ENCODE measurements at places on chromosomes 5 and 9.
A peak's percentile ranks its signal among the peaks of the same experiment; 100 is the strongest.

DNA sequence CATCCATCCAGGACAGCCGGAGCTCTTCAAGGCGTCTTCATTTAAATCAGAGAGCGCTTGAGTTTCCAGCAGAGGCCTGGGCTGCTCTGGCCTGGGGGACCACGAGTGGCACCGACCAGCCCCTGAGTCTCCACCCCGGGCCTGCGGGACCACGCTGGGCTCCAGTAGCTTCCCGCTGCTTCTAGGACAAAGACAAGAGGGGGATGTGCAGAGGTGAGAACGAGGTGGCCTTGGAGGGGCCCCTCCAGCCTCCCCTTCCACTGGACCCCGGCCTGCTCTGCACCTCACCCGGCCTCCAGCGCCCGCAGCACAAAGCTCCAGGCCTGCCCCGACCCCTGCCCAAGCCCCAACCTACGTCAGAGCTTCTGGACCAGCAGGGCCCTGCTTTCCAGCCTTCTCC lies 81.6 kb downstream of the IRX2 start:
- no peak for DNase-seq

DNA sequence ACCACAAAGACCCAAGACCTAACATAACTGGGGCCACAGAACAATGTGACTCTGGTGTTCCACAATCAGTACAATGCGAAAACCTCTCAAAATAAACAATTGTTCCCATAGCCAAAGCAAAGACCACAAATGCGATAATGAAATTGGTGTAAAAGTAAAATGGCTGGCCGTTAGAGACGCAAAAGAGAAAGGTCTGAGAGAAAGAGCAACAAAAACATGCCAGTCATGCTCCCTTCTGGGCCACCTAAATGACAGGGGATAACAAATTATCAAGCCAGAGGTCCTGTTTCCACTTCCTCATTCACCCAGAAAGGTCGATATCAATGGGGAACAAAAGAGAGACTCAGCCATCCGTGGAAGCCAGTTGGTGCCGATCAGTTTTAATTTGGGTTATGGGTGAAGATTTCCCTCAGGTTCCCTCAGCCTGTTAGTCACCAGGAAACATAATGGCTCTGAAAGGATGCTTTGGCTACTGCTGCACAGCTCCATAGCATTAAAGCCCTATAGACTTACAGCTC lies 9.2 kb upstream of the CFAP95 start:
- no peak for DNase-seq

DNA sequence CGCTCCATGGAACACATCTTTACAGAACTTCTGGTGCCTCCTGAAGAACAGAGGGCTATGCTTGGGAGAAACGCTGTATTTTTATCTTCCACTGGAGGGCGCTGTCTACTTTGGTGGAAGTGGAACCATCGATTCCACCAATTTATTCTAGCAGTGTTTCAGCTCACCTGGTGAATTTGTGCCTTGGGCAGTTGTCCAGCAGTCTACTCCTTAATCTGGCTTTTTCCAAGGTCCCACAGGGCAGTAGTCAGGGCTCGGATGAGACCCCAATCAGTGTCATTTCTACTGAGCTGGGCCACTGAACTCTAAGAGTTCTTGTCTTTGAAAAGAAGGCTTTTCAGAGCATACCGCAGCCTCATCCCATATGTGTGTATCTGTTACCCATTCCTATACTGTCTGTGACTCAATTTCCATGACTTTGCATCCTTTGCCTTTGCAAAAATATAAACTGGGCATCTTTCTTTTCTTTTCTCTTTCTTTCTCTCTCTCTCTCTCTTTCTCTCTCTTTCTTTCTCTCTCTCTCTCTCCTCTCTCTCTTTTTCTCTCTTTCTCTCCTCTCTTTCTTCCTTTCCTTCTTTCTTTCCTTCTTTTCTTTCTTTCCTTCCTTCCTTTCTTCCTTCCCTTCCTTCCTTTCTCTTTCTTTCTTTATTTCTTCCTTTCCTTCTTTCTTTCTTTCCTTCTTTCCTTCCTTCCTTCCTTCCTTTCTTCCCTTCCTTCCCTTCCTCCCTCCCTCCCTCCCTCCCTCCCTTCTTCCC lies 138.4 kb upstream of the ZNF618 start:
- no peak for DNase-seq

DNA sequence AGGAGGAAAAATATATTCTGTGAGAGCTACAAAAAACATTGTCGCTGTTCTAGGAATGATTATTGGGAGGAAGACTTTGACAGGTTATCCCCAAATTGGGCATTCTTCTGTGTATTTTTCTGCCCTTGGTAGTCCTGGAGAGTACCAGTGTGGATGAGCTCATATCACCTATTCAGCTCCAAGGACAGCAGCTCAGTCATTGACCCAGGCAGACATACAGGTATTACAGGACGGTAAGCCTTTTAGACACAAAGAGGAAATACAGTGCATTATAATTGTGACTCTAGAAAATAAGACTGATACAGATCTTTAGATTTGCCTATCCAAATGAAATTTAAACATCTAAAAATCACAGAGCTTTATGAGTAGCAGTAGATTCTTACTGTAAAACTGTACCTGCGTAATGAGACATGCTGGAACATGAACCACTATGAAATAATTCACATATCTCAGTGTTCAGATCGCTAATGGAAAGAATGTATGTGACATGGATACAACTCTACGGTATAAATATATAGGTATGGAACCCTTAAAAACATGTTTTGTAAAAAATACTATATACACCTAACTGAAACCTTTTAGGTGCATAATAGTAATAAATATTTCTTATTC lies 56.0 kb downstream of the PLK2 start:
- no peak for DNase-seq

- no peak for DNase-seq
Measured at GRCh38 chr9:109064963-109065702, 51.8 kb upstream of the CTNNAL1 start.

DNA sequence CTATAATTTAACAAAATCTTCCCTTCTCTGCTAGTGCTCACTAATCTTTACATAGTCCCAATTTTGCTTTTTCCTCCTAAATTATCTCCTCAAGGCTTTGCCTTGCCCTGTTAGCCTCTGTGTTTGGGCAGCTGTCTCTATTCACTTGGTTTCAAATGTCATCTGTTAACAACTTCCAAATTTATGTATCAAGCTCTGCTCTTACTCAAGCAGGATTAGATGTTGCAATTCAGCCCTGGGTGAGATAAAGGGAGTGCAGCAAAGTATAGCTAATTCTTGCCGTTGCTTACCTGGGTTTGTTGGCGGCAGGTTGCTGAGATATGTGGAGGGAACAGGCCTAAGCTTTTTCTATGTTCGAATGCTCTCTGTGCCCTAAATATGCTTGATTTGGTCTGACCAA lies 483.8 kb downstream of the DMAC1 start:
- DNase-seq = no peak

- DNase-seq = no peak
Measured at GRCh38 chr9:100466171-100466828, 6.6 kb upstream of the TMEFF1 start.

DNA sequence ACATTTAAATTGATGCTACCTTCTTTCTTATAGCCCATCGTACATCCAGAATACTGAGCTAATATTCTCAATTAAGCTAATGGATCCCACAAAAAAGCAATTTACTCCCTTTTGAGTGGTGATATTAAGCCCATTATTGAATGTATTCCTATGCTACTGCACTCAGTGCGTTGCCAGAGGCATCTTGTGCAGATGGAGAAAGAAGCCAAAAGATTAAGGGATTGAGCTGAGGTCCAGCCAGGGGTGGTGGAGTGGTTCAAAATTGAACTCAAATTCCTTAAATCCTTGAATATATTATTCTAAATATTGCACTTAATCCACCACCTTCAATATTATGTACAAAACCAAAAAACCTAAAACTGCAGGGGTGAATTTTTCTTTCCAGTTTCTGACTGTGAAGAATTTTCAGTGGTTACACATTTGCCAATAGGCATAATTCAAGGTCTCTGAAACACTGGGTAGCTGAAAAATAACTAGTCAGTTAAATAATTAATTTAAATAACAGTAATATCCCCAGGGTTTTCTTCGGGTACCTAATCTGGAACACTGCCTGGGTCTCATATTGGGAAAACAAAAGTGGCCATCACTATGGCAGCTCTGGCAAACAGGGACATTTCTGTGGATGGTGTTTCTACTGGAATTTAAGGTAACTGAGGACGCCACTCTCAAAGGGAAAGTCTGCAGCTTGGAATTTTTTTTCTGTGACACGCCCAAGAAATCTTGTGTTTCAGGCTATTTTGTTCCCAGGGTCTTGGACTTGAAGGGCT lies 6.2 kb upstream of the LIFR start:
- no peak for DNase-seq

GRCh38 chr5:149156435-149157083 lies 15.3 kb downstream of the ABLIM3 start:
- DNase-seq = no peak

GRCh38 chr5:149024477-149024876 lies 38.4 kb downstream of the SH3TC2 start:
- DNase-seq = no peak

- DNase-seq = peak; percentile 35
Measured at GRCh38 chr5:1380011-1380817, 35.3 kb upstream of the CLPTM1L start.

DNA sequence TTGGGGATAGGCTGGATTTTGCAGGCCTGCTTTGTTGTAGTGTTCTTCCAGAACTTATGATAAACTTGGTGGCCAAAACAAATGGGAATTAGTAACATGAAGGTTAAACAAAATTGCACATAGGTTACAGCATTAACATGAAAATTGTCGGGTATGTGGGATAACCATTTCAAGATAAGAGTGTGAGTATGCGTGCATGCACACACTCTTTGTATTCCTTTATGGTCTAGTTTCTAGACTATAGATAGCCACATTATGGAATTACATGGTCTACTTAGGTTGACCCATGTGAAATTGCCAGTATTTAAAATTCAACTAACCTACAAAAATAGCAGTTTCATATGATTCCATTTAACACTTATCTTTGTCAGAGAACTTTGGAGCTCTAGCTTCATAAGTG lies 1.4 kb downstream of the HMGCR start:
- DNase-seq = no peak

GRCh38 chr9:107260437-107261081 lies 22.5 kb upstream of the RAD23B start:
- DNase-seq = no peak

DNA sequence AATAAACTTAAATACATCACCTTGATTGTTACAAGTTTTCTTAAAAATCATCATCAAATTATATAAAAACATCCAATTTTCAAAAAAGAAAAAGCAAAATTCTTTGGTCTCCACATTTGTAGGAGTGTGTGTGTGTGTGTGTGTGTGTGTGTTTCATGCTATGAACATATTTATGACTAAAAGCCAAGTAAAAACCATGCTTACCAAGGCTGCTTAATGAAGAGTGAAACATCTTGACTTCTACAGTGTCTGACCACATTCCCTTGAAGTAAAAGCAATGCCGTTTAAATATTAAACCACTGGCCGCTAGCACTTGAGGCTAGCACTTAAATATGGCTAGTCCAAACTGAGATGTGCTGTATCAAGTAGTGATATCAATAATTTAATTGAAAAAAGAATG lies 549.1 kb upstream of the CCNG1 start:
- no peak for DNase-seq

DNA sequence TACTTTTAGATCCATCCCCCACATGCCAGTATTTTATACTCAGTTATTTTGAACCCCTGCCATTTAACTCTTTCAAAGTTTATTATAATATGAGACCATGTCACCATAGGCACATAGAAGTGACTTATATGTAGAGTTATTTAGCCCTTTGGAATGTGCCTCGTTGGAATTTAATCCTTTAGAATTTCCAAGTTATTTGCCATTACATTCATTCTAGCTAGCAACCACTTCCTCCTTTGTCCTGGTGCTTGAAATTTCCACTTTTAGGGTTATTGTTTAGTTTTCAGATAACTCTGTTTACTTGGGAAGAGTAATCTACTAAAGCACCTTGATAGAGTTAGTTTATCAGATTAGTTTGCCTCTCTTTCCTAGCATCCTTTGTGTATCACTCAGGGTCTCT lies 82.8 kb upstream of the TLE1 start:
- DNase-seq = no peak

GRCh38 chr5:547086-547924 lies 23.1 kb upstream of the SLC9A3 start:
- DNase-seq = no peak

DNA sequence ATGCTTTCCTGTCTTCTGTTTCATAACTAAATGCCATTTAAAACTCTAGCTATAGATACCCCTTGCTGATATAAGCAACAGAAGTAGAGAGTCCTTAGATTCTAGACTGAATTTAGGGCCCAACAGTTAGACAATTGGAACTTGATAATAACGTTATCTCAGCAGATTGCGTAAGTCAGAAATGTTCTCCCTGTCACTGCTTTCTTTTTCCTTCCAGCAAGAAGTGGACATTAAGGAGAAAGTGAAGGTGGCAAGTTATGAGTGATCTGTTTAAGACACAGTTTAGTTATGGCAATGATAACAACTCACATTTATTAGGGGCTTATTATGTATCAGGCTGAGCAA lies 6.9 kb upstream of the GLIS3 start:
- DNase-seq = no peak

- DNase-seq = no peak
Measured at GRCh38 chr9:99385215-99385614, 163.1 kb downstream of the SEC61B start.

- DNase-seq = no peak
Measured at GRCh38 chr9:134725605-134725940, 84.0 kb downstream of the COL5A1 start.

GRCh38 chr5:71637133-71637532 lies 50.0 kb downstream of the MCCC2 start:
- DNase-seq = no peak

- no peak for DNase-seq
Measured at GRCh38 chr9:113492343-113493202, 29.0 kb downstream of the RGS3 start.

DNA sequence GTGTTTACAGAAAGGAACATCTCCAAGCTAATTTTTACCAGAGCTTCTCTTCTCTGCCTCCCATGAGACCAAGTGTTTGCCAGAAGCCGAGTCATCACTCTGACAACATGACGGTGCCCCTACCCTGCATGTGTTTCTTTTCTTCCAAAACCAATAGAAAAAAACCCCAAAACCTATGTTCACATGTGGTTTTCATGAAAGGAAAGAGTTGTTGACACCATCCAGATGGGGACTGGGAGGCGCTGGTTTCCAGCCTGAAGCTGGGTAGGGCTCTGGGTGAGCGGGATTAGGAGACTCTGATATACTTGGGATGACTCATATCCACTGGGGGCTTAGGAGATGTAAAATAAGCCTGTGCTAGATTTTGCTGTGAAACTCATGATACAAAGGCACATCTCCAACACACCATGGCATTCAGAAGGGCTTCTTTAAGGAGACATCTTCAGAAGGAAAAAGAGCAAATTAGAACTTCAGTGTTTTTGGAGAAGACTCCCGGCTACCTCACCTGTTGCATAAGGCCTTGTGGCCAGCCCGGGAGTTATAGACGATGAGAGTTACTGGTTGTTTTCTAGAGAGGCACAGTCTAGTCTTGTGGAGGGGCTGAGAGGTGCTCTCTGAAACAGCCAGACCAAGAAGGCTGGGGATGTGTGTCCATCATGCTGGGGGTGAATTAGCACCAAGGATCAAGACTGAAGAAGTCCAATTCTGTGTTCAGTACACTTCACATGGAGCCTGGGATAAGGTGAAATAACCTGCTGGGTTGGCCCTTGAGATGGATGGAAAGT lies 108.9 kb upstream of the LHFPL2 start:
- no peak for DNase-seq

GRCh38 chr5:11588803-11589202 lies 315.4 kb downstream of the CTNND2 start:
- no peak for DNase-seq

GRCh38 chr5:124124711-124125229 lies 612.8 kb downstream of the CSNK1G3 start:
- DNase-seq = no peak
